ENCODE measurements at places on chromosomes 2 and 18.

- DNase-seq, result no peak
Measured at GRCh38 chr2:23009545-23010149, 375.3 kb upstream of the KLHL29 start.

- no peak for DNase-seq
Measured at GRCh38 chr2:88318071-88318955, 134.2 kb downstream of the FOXI3 start.

DNA sequence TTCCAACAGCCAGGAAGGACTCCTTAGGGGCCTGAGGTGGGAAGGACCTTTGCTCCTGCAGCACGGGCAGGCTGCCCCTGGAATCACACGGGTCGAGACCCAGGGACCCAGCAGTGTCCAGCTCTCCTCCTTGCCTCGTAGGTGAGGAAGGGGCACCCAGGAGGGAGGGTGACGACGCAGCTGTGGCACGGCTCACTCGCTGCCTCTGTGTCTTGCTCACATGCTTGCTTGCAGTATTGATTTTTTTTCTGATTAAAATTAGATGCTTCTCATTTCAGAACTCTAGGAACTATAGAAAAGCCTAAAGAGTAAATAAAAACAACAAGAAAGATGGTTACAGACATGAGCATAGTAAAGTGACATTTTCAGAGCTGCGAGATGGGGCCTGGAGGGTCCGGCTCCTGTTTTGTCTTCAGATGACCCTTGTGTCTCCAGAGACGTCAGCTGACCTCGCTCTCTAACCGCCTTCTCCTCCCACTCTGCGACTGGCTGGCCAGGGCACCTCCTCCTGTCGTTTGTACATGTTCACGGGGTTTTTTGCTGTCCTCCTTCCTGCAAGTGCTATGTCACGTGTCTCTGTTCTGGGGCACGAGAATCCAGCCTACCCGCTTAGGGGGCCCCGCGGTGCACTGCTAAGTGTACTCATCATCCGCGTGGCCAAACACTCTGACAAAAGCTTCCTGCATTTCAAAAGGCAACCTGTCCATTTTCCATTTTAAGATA is 65.7 kb upstream of the ZNF236 start:
- no peak for DNase-seq

DNA sequence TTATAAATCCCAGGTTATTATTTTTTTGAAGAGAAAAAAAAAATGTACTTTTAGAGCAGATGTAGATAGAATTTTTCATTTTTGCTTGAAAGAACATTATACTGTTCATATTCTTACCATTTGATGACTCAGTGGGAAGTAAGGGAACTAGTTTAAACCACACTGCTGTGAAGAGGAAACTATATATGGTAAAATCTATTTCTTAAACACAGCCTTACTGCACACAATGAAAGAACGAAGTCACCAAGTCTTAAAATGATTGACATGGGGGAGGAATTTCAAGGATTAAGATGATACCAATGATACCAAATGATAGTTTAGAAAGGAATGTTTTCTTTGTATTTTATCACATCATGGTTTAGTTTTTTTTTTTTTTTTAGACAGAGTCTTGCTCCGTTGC is 5.0 kb downstream of the ACTR2 start:
- no peak for DNase-seq

- no peak for DNase-seq
Measured at GRCh38 chr2:156800065-156800653, 364.0 kb downstream of the GPD2 start.

Data from stimulated activated CD8-positive, alpha-beta memory T cell treated with anti-CD3 and anti-CD28 coated beads, Interleukin-4, amount 100 ng/mL, for 1 hour (primary cell).